ENCODE measurements at places on chromosomes 7 and 10.

DNA sequence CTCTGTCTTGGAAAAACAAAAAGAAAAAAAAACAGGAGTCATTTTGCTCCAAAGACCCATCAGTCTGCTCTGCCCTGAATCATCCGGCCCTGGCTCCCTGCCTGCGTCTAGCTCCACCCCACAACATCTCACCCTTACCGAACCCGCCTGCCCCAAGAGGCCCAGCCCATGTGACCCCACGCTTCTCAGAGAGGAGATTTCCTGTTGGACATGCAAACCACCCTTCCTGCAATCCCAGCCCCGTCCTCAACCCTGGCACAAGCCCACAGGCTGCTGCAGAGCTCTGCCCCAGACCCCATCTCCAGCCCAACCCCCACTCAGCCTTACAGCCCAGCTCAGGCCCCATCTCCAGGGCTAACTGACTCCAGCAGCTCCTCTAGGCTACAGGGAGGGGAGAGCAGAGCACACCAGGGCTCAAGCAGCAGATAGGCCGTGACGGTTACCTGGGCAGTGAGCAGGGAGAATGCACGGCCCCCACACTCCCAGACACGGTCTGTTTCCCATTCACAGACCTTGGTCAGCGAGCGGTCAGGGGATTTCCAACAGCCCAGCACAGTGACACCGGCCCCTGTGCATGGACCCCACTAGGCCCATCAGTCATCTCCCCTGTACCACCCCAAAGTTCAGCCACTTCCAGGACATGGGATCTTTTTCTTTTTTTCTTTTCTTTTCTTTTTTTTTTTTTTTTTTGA is 69.9 kb upstream of the GTF2I start:
- no peak for DNase-seq

GRCh38 chr10:60234551-60234950 is 155.1 kb downstream of the ANK3 start:
- no peak for DNase-seq

- no peak for DNase-seq
Measured at GRCh38 chr10:57716884-57717283, 550.8 kb downstream of the IPMK start.

- DNase-seq: no peak
Measured at GRCh38 chr10:16597656-16598055, 76.0 kb upstream of the C1QL3 start.

DNA sequence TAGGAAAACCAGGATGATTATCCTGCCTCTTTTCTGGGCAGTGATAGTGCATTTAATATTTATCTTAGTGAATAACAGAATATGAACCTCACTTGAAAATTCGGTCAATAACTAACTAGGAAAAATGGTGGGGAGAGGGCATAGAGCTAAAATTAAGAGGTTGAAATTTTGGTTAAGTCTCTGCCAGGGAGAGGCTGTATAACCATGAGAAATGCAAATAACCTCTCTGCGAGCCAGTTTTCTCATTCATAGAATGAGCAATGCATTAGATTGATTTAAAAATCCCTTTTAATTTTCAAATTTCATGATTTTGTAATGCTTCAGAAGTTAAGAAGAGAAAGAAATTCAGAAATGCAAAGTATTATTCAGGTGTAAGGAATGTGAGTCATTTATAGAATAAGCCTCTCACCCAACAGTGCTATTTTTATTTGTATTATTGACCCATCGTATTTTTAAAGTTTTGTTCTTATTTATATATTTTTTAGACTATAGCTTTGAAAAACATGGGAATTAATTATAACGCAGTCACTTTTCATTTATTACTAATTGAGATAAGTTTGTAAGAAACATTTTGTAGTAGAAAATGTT is 104.7 kb downstream of the PHF14 start:
- no peak for DNase-seq

DNA sequence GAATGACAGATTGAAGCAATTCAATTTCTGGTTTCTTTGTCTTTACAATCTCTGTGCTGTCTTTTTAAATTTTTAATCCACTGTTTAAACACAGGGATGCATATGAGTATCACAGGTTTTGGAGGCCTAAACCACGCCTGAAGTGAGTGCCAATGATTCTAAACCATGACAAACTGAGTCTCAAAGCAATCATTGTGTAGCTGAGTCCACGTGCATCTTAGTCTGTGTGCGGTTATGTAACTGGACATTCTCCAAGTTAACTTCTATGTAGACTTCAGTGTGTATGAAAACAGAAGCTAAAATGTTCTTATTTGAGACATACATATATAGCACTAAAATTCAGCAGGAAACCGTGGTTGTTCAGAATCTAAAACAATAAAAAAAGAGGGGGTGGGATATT is 79.3 kb upstream of the ST8SIA6 start:
- no peak for DNase-seq

GRCh38 chr10:33871061-33871956 is 536.8 kb upstream of the NRP1 start:
- no peak for DNase-seq

DNA sequence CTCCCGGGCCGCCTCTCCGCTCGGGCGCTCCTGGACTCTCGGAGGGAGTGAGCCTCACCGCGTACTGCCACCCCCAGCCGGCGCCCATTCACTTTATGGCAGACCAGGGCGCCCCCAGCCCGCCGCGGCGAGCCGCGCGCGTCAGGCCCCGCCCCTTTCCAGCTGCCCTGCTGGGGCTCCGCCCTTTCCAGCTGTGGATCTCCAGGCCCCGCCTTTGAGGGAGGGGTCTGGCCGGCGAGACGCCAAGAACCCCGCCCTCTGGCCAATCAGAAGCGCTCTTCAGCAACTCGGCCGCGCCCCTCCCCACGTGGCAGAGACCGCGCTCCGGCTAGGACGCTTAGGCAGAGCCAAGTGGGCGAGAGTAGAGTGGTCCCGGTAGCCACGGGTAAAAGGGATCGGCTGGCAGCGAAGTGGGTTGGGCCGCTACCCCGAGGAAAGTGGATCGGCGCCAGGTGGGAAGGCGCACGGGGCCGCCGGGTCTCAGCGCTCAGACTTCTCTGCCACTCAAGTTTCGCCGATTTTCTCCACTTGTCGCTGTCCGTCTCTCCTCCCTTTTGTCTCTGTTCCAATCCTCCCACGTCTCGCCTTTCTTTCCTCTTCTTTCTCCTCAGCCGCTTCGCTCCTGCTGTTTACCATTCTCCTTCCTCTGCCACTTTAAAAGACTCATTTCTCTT is at the start of gene PITX3:
PITX3 (minus strand) TSS at position 69 of the 674 bp plus-strand sequence. CDS start 9,432 bp downstream, outside the sequence.
- peak; percentile 98 for DNase-seq

DNA sequence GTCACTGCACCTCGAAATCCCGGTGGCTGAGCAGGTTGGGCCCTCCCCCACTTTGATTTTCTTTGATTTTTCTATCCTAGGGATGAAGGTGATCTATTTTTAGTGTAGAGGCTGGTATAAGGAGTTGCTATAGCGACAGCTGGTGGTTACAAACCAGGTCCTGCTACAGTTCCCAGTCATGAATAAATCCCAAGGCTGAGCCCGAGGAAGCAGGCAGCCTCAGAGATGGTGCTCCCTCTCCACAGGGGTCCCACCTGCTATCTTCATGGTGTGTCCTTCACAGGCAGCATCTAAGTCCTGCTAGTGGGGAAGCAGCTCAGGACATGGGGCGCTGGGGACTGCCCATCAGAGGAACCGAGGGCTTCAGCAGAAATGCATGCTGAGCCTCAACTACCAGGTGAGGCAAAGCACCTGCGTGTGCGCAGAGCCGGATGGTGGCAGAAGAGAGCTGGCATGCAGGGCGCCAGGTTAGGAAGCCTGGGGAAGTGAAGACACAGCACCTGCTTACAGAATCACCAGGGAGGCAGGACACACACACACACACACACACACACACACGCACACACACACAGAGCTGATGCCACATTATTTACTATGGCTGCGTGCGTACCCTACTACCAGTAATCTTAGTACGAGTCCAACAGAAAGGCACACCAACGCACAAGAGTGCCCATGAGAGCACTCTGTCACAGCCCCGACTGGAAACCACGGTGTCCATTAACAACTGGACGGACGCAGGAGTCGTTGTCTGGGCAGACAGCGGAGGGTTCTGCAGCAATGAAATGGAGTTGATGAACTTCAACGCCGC is 150.9 kb downstream of the PRKAG2 start:
- no peak for DNase-seq

DNA sequence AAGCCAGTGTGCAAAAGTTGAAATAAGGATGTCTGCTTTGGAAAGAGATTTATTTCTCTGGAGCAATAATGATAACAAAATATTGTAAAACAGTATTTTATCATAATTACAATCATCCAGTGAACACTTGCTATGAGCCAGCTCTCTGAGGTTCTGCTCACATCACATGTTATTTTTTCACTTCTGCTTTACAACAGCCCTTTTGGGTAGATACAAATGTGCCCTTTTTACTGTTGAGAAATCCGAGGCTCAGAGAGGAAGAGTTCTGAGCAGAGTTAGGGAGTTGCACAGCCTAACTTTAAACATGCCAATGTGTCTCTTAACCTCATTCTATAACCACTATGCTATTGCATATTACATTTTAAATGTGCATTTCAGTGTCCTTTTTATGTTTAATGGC is 232.6 kb upstream of the CDC14C start:
- no peak for DNase-seq

DNA sequence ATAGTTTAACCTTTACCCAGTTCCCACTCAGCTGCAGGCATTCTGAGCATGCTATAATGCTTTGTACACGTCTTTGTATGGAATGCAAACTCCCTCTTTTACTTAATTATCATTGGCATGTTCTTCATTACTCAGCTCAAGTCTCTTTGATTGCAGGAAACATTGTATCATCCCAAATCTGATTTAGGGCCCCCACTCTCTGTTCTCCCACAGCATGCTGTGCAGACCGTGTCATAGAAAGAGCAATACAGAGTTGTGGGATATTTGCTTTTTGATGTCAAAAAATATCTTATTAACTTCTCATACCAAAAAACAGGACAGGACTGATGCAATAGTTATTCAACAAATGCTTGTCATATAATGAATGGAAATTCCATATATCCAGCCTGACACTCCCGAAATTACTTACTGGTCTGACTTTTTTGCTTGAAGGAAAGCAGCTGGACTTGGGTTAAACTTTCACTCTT is 1081.5 kb upstream of the C7orf33 start:
- no peak for DNase-seq

DNA sequence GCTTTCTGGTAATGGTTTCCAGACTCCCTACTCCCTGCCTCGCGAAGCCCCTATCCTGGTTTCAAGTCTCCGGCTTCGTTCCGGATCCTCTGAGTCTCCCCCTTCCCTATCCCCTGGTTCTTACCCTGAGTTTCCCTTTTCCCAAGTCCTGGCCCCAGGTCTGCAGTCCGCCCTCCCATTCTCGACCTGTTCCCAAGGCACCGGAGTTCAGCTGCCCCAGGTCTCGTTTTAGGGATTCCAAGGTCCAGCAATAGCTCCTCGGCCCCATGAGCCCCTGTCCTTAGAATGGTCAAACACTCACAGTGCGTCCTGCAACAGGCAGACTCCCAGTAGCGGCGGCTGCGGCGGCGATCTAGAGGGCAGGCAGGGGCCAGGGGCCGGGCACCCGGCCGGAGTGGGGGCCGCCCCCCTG is 274 bp downstream of the PITX3 start:
- no peak for DNase-seq

DNA sequence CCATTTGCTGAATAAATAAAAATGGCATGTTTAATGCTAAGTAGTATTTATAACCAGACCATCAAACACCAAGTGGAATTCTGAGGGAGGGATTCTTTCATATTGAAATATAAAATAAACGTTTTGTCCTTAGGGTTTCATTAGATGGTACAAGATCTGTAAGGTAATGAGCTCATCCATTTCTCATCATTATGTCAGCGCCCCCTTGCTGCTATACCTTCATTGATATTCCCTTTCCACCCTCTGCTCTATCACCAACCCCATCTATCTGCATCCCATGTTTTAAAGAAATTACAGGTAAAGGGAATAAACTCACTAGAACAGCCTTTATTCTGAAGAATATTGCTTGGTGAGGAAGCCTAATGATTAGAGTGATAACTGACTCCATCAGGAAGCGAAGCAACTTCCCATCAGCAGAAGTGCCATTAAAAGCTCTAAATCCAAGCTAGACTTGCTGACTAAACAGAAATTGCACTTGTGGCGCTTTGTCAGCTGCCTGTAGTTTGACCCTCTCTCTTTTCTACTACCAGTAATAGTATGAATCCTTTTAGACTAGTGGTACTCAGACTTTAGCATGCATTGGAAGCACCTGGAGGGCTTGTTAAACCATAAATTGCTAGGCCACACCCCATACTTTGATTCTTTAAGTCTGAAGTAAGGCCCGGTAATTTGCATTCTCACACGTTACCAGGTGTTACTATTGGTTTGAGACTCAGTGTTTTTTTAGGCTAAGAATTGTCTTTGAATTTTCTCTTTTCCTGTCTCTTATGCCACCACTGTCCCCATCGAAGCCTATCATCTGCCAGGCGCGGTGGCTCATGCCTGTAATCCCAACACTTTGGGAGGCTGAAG is 27.5 kb downstream of the ADD3 start:
- DNase-seq: no peak

DNA sequence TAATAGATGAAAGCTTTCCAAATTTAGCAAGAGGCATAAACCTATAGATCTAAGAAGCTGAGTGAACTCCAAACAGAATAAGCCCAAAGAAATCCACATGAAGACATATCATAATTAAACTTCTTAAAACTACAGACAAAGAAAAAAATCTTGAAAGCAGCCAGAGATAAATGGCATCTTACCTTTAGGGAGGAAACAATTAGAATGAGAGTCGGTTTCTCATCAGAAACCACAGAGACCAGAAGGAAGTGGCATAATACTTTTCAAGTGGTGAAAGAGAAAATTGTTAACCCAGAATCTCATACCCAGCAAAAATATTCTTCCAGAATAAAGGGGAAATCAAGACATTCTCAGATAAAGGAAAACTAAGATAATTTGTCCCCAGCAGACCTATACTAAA is 98.9 kb upstream of the NANOS1 start:
- no peak for DNase-seq
